ENCODE measurements at places on chromosomes 4 and X. TPM values are rescaled to one million over a fixed set of nuclear protein-coding genes. Genes with fewer than 3 reads are reported as not detected.

GRCh38 chr4:171676555-171677215 lies 136.5 kb upstream of the GALNTL6 start:
- no peak for DNase-seq

The TLR6 gene
- total RNA-seq, result under 0.01 TPM

DNA sequence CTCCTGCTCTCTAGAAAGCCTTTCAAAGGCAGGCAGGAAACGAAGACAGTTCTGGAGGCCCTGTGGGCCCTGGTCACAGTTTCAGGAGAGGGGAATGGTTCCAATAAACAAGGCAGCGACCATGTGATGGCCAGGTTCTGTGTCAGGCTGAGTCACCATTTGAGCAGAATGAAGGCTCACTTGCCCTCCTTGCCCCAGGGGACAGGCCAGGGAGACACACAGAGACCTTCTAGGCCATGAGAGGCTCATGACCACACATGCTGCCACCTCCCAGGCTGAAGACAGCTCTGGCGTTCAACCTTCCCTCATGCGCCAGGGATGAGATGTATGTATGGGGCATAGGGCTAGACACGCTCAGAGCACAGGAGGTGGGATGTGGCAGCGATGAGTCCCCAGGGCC lies 22.9 kb upstream of the TRIM2 start:
- no peak for DNase-seq

DNA sequence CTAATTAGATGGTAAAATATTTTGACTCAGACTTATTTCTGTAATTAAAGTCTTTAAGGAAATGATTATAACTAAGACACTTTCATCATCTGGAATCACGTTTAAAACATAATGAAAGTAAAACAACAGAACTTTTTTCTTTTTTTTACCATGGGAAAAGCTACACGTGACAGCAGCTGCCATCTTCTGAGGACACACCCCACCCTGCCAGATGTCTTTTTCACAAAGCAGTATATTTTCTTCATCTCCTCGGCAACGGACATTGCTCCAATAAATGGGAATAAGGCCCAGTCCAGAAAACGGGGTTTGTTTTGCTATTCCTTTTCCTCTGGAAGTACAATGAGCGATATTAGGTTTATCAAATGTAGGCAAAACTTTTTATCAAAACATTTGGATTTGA lies 17.5 kb downstream of the PRSS12 start:
- no peak for DNase-seq
